ENCODE measurements at places on chromosomes 2 and 18.

GRCh38 chr2:239856620-239857285, 168.4 kb downstream of the NDUFA10 start:
- no peak for DNase-seq

- DNase-seq, result no peak
These were observed 1129.4 kb downstream of the TSN start for GRCh38 chr2:122884889-122885288.

- DNase-seq, result no peak
These were observed 21.3 kb upstream of the ALLC start for GRCh38 chr2:3636586-3637310.

GRCh38 chr2:174516501-174517378, 29.9 kb upstream of the GPR155 start:
- no peak for DNase-seq

- no peak for DNase-seq
These were observed 15.6 kb upstream of the YWHAQ start for GRCh38 chr2:9646196-9647030.

- no peak for DNase-seq
These were observed 34.8 kb upstream of the RFX8 start for GRCh38 chr2:101509499-101510284.

DNA sequence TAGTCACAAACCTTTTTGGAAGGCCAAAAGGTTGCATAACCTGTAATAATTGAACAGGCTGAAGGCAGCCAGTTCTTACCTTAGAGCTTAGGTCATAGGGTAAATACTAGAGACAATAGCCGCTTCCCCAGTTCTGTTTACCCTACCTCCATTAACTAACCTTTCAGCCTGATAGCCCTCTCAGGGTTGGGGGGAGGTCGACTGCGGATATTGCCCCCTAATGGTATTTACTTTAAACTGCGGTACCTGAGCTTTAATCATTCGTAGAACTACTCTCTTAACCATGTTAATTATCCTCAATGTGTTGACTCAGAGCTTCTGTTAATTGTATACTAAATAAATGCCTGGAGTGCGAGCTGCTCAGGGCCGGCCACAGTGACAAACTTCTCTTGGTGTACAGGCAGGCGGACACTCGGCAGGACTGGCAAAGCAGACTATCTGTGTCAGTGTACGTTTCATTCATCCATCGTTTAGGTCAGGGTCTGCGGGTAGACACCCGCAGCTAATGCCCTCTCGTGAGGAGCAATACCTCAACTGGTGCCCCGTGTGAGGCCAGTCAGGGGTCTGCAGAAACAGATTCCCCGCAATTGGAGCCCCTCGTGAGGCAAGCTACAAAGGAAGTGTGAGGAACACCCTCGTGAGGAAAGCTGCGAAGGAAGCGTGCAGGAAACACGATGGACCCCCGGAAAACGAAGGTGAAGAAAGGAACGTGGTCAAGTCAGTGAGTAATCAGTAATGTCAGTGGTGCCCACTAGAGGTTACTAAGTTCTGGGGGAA, 115.3 kb upstream of the SCN7A start:
- no peak for DNase-seq

GRCh38 chr18:44409515-44409914, 271.2 kb upstream of the SETBP1 start:
- no peak for DNase-seq

DNA sequence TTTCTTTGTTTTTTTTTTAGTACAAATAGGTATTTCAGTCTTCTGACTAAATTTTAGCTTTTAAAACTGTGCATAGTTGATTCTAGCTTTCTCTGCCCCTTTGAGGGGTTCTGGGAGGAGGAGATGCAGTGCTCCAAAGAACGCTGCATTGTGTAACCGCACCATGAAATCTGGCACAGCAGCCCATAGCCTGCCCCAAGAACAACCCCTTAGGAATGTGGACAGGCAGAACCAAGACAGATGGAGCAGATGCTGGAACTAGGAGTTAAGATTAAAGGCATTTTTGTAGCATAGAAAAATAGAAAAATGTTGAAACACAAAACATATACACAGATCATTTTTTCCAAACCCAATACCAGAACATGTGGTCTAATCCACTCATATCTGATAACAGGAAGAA, 187.5 kb downstream of the SCG2 start:
- no peak for DNase-seq

- DNase-seq, result no peak
These were observed 241.3 kb downstream of the LOXHD1 start for GRCh38 chr18:46415532-46416252.

- DNase-seq, result no peak
These were observed 364.8 kb upstream of the GALNT5 start for GRCh38 chr2:156892467-156893281.

DNA sequence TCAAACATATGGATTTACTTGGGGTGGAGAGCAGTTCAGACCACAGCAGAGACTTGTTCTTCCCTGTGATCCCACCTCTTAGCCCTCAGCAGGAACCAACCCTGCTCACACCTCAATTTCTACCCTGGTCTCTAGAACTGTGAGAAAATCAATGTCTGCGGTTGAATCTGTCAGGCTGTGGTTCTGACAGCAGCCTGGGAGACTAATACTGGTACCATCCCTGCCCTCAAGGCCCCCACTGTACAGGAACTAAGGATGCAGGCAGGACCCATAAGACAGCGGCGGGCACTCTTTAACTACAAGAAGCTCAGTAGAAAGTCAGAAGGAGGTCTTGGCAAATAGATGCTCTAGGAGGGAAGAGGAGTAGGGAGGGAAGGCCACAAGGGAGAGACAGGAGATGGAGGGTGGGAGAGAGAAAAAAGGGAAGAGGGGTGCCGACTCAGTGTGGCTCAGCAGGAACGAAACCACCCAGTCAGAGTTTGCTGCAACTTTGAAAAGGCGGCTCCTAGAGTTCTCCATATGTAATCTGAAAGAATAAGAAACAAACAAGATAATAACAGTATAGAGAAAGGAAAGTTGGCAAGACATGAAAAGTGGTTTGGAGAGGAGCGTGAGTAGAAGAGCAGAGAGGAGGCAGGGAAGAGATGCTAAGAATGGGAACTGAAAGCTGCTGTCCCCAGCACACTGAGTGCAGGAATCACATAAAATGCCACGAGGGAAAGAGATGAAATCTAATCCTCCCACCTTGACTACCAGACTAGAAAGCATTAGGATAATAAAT, 323.9 kb upstream of the ID2 start:
- no peak for DNase-seq

GRCh38 chr18:74023220-74023619, 124.4 kb downstream of the FBXO15 start:
- DNase-seq, result no peak

GRCh38 chr18:44997174-44997573, 316.5 kb downstream of the SETBP1 start:
- DNase-seq, result no peak

DNA sequence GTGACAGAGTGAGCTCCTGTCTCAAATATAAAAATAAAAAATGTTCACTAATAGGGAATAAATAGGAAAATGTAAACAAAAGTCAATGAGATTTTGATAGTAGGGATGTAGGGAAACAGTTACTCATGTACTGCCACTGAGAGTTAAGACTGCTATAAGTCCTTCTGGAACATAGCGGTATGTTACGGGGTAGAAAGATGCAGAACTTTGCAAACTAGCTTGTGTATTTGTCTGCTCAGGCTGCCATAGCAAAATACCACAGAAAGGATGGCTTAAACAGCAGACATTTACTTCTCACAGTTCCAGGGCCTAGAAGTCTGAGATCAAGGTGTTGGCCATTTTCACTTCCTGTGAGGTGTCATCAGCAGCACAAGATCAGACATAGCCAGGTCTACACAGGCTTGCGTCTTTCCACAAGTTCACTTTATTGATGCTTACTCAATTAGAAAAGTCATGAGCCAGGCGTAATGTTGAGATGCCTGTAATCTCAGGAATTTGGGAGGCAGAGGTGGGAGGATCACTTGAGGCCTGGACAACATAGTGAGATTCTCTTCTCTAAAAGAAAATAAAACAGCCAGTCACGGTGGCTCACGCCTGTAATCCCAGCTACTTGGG, 8.8 kb downstream of the TXNDC2 start:
- no peak for DNase-seq

DNA sequence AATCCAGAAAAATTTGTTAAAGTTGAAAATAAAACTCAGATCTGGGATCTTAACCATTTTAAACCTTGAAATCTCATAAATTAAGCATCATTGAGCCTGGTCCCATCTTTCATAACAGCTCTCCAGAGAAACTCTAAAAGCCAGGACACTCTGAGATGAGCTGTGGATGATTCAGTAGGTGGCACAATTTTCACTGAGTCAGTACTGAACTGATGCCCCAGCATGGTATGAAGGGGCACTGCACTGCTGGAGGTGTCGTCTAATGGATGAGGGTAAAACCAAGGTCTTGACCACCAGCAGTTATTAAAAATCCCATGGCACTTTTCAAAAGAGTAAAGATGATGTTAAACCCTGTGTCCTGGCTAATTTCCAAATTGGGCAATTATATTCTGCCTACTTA, 170.6 kb downstream of the FIGN start:
- DNase-seq, result no peak

DNA sequence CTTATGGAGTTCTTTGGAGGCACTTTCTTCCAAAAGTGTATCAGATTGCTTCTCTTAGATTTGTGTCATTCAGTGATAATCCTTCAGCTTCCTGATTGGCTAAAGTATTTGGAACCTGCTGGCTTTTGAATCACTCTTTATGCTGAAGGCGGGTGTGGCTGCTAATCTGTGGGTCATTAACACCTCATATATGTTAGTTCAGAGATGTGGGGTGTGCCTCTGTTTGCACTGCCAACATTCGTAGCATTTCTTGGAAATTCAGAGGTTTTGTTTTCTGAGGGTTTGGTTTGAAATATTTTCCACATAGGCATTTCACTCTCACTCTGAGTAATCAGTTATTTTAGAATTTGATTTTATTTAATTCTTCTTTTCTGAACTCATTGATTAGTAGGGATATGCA, 1604.4 kb upstream of the ACVR2A start:
- DNase-seq, result no peak

DNA sequence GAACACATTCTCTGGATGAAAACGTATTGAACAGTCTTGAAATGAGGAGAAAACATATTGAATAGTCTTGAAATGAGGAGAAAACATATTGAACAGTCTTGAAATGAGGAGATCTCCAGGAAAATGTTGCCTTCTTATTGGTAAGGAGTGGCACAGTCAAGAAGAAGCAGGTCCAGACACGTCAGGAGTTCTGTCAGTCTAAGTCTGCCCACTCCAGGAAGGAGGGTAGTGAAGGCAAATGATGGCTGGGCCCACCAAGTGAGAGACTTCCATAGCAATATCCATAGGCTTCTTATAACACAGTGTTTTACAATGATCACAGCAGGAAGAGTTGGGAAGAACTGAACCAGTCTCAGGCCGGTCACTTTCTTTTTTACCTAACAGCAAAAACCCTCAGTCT, 316.2 kb downstream of the ETAA1 start:
- no peak for DNase-seq

DNA sequence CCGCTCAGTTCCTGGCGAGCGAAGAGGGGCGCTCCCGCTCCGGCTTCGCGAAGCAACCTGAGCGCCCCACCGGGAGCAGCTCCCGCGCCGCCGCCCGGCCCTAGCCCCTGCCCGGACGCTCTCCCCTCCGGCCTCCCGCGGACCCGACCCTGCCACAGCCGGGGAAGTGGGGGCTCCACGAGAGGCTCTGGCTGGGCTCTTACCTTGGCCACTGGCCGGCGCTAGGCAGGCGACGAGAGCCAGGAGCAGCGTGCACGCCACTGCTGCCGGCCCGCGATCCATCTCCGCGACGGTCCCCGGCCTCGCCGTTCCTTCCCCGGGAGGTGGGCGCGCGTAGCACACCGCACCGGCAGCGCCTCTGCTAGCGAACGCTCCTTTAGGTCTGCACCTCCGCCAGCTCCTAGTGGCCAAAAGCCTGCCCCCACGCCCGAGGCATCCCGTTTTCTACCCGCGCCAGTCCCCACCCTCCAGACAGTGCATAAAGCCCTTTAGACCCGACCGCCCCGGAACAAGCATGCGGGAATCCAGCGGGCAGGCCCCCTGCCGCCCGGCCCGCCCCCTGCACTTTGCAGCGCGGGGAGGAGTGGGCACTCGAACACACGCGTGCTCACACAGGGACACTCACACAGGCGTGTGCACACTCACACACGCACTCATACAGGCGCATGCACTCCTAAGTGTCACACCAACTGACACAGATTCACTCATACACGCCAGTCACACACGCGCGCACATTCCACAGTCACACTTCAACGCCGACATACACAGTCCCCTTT, at the start of gene LRP2:
Gene LRP2 (minus strand): TSS at position 417 of the 776 bp plus-strand sequence. CDS start 135 bp downstream, at position 282.
- DNase-seq, result peak; percentile 25

DNA sequence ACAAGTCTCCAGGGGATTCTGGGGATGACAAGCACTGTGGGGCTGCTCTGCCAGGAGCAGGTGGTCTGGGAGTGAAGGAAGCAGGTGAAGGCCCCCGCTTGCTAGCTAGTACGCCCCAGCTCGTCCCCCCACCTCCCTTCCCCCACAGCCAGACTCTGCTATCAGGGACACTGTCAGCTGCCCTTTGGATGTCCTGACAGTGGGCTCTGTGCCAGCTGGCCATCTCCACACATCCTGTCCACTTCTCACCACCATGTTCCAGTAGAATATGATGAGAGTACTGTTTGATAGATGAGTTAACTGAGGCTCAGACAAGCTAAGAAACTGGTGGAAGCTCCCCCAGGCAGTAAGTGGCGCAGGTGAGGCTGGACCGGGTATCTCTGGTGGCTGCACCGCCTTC, 276.2 kb downstream of the CELF4 start:
- no peak for DNase-seq

DNA sequence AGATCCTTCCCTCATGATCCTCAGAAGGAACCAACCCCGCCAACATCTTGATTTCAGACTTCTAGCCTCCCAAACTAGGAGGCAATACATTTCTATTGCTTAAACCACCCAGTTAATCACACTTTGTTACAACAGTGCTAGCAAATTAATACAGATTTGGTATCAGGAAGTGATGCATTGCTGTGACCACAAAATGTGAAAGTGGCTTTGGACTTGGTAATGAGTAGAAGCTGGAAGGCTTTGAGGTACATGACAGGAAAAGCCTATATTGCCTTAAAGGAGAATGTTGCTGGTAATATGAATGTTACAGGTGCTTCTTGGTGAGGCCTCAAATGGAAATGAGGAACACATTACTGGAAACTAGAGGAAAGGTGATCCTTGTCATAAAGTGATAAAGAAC, 260.3 kb downstream of the SATB2 start:
- DNase-seq, result no peak

- DNase-seq, result peak; percentile 31
These were observed 189.0 kb downstream of the RPIA start for GRCh38 chr2:88880441-88880953.

GRCh38 chr2:72139471-72139873, 8.2 kb downstream of the CYP26B1 start:
- no peak for DNase-seq

DNA sequence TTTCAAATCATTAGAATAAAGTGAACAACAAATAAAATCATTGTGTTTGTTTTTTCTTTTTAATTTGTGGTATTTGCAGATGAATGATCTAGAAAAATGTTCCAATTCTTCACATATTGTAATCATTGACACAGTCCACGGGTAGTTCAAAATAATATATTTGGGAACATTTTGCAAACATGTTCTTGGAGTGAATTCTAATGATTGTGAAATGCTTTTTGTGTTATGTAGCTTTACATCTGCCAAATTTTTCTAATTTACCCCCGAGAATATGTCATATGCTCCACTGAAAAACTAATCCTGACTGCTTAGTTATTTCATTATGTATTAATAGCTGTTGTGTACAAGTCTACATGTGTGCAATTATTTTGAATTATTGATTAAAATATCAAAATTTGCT, 1468.4 kb upstream of the NXPH2 start:
- no peak for DNase-seq

- no peak for DNase-seq
These were observed 10.5 kb upstream of the SLC1A4 start for GRCh38 chr2:64978514-64979268.

GRCh38 chr18:56641714-56642337, 3.4 kb upstream of the TXNL1 start:
- DNase-seq, result no peak
